ENCODE measurements at places on chromosomes 12 and 14.
A peak's percentile ranks its signal among the peaks of the same experiment; 100 is the strongest.

DNA sequence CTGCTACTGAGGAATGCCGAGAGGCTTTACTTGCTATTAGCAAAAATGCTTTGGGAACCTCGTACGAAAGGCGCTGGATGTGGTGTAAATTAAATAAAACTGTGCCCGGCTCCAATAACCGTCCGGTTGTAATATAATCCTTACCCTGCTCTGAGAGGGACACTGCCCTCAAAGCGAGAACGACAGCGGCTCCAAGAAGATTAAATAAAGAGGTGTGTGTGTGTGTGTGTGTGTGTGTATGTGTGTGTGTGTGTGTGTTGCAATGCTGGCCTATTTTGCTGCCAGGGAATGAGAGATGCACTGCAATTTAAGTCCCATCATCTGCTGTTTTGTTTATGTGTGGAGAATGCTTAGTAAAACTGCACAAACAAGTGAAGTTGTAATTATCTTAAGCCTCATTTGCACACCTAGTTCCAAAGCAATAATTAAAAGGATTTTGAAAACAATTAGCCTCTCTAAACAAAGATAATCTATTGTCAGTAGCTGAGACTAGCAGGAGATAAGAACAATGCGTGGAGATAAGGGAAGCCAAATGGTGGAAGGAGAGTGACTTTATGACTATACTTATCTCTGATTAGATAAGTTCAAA is 1.2 kb upstream of the SIX1 start:
- no peak for DNase-seq

DNA sequence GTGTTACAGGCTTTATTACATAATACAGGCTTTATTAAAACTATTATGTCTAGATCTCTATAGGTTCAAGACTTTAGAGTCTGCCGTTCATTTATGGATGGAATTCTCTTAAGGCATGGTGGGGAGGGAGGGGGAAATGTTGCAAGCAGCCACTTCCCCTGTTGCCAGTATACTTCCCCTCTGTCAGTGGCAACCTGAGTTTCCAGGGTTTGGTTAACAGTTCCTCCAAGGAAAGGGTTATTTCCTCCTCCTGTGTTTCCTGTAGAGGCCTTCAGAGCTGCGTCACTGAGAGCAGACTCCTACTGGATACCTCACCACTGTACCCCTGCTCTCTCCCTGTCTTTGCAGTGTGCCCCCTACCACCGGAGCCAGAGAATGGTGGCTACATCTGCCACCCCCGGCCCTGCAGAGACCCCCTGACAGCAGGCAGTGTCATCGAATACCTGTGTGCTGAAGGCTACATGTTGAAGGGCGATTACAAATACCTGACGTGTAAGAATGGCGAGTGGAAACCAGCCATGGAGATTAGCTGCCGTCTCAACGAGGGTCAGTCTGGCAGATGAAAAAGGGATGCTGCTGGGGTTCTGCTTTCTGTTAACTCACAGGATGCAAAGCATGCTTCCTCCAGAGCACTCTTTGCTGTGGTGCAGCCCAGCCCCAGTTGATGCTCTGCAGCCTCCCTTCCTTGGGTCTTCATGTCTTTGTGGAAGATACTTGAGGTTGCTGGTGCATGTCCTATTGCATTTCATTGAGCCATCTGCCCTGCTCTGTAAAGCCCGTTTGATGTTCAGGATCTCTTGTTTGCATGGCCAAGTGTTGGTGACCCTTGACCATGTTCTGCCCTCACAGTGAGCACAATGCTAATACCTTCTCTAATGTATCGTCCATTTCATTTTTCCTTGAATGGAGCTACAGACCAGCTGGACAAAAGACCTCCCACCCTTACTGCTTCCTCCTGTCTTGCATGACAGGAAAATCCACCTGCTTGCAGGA is 63.6 kb upstream of the SRSF5 start:
- DNase-seq: no peak

DNA sequence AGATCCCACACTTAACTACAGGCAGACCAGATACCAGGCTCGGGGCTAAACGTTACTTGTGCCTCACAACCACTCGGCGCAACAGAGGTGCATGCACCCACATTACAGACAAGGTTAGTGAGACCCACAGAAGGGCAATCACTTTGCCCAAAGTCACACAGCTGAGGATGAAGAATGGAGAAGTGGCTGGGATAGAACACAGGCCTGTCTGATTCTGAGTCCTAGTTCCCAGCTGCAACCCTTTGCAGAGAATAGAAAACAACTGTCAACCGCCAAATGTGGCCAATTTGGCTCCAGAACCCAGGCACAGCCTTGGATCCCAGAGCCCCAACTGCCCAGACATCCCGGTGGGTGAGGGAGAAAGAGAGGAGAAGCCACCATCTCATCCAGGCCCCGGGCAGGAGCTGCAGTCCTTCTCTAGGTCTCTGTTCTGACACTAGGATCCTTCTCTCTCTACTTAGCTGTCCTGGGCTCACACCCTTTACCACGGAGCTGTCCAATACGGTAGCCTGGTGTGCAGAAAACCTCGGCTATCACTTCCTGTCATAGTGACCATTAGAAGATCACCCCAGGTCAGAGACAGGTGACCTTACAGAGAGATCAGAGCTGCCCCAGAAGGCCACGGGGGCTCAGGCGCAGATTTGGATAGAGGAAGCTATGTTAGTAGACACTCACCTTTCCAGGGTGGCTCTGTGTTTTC is 59.1 kb downstream of the FAM222A start:
- peak; percentile 17 for DNase-seq

DNA sequence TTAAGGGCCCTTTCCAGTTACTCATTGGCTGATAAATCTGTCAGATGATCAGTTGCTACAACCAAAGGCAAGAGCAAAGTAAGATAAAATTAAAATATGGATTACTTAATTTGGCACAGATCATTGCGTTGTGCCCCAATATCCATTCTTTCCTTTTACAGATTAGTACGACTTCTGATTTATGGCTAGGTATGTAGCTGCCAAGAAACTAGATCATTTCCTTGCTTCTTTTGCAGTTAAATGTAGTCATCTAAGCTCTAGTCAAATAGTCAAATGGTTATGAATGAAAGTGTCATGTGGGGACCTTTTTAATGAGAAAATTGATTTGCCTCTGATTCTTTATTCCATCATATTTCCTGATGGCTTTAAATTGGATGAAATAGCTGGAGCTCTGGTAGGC is 1039.9 kb upstream of the FLRT2 start:
- DNase-seq: no peak

GRCh38 chr12:98109266-98109665 is 406.1 kb upstream of the TMPO start:
- DNase-seq: no peak

- DNase-seq: no peak
Measured at GRCh38 chr12:31234955-31235867, 90.7 kb downstream of the SINHCAF start.

DNA sequence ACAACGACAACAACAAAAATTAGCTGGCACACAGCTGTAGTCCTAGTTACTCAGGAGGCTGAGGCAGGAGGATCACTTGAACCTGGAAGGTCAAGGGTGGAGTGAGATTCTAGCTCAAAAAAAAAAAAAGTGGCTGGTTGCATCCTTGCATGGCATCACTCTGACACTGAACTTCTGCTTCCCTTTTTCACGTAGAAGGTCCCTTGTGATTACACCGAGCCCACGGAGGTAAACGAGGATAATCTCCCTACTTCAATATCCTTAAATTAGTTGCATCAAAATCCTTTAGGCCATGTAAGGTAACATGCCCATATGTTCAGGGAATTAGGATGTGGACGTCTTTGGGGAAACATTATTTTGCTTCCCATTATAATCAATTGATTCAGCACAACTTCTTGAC is 4.0 kb upstream of the PPP4R4 start:
- no peak for DNase-seq

DNA sequence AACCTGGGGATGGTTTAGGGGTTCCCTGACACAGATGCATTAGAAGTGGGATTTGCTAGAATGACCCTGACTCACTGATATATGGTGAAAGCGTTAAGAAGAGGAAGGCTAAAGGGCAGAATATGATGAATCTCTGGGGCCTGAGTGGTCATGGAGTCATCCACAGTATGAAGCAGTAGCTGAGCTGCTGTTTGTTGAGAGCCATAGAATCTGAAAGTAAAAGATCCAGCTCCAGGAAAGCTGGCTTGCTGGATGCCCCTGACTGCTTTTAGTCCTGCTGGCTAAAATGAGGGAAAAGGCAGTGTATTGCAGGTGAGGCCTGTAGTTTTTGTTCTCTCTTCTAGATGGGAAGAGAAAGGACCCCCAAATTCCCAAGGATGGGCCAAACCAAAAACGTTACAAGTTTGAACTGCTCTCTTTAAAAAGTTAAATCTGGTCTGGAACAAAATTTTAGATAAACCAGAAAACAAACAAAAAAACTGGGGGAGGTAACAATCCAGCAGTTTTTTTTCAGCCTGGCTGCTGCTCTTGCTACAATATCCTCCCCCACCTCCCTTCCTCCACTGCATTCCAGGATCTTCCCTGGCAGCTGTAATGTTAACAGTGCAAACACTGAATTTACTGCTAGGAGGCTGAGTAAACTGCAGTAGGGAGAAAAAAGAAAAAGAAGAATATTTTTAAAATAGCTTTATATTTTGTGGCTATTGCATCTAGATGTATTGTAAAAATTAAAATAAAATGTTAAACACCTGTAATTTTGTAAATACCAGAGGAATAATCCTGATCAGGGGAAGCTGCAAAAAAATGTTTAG is 16.5 kb downstream of the SEL1L start:
- no peak for DNase-seq

- DNase-seq: no peak
Measured at GRCh38 chr14:103891667-103892215, 36.5 kb upstream of the TDRD9 start.

DNA sequence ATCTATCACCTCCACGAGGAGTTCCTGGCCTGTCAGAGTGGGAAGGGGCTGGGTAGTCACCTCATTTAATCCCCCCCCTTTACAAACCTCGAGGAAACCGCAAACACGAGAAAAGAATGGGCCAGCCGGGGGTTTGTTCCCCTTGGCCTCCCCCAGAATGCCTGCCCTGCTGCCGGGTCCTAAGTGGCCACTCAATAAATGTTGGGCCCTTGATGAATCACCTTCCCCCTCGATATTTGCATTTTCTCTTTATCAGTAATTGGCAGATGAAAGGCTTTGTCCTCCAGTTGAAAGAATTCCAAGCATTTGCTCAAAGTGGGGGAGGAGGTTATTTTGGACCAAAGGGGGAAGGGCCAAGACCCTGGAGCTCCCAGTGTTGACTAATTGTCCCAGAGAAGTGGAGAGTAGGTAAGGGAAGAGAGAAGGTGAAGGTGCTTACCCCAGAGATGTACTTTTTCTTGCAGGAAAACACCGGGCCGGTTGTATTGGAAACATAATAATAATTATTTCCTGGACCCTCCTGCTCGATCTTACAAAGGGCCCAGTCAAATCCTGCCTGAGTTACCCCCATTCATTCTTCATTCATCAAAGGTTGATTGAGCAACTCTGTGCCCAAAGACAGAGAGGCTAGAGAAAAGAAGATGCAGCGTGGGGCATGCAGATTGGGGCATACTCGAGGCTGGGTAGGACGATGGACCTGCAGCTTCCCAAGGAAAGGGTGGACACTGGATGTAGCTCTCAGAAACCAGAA is 1.9 kb upstream of the KDM2B start:
- DNase-seq: no peak

DNA sequence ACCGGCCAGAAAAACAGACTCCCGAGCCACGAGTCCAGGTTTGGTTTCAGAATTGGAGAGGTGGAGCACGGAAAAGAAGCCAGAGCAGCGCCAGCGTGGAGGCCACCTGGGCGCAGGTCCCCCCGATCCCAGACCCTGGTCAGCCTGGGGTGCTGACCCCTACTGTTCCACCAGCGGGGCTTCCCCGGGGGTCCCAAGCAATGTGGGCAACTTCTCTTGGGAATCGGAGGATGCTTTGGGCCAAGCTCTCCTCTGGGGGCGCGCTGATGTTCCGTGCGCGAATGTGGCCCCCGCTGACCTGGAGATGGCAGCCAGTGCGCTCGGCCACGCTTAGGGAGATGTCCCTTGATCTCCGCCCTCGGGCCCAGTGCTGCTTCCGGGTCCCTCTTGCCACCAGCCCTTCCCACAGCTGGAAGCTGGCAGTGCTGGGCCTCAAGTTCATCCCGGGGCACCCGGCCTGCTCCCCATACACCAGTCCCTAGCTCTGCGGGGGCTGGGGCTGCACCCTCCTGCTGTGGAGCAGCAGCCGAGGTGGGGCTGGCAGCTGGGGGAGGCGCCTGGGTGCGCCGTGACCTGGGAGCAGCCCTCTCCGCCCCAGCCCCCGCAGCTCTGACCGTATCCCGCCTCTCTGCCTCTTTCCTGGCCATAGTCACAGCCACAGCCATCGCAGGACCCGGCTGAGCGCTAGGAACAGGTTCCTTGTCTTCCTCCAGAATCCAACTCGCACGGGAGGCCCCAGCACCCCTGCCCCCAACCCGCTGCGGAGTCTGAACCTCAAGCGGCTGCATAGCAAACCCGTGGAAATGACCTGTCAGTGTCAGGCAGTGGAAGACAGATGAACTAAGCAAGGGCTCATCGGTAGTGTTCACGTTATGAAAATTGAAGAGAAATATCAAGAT is 91.2 kb downstream of the RCOR1 start:
- DNase-seq: no peak

DNA sequence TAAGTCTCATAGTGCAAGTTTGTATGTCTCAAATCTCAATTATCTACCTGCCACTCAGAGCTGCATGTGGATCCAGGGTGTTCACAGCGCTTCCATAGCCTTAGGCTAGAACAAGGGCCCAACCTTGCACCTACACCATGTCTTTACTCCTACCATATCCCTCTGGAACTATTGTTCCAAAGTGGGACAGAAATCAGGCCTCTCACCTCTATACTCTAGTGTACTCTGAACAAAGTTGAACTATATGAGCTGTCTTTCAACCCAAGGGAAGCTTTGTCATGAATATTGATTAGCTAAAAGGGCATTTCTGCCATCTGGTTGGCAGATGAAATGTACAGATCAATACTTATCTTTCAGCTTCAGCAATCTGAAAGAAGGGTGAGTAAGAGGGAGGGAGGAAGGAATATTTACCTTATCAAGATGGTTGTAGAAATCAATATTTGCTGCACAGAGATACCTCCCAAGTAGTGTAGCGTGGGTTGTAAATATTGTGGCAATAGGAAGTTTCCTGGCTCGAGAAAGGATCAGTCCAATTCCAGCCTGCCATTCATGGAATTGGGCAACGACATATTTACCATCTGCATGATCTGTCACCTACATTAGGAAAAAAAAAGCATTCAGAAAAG is 30.8 kb downstream of the GYS2 start:
- DNase-seq: no peak

Data from suprapubic skin (tissue), 4 donors.